Myocyte (in vitro differentiated cells): ENCODE measurements at places on chromosomes 5 and 9. TPM values are rescaled to one million over a fixed set of nuclear protein-coding genes. Genes with fewer than 3 reads are reported as not detected.

Gene GDA
- total RNA-seq, result 0.05 TPM in 1 of 2 replicates, not detected in the other

Gene LMX1B
- not detected in 2 replicates for total RNA-seq

Gene HAVCR1
- total RNA-seq, result 0.43 TPM in 1 of 2 replicates, not detected in the other

Gene ACER2
- 1.3 and 1.8 TPM in 2 replicates for total RNA-seq

Gene KIF12
- not detected in 2 replicates for total RNA-seq

Gene MED7
- 12.4 and 16.0 TPM in 2 replicates for total RNA-seq

Gene PBX3
- 13.1 and 25.0 TPM in 2 replicates for total RNA-seq
